ENCODE measurements at places on chromosomes 5 and 9.

GRCh38 chr9:4489919-4490704 is at the start of gene SLC1A1:
Gene SLC1A1, plus strand, starts transcription at chr9:4490468. Its CDS starts 212 bp downstream, at chr9:4490680.
- no peak within 1 kb of the TSS for H3K27ac ChIP-seq
- peak within 1 kb of the TSS; percentile 75 for H3K4me3 ChIP-seq

- no peaks in the 10 kb centered on the region for H3K4me1 ChIP-seq
- peaks cover 5% of the 10 kb centered on the region for H3K27me3 ChIP-seq
- H3K27ac ChIP-seq: no peak overlapping the region
- no peaks in the 10 kb centered on the region for H3K36me3 ChIP-seq
- H3K4me3 ChIP-seq: no peak overlapping the region
These were observed 142.2 kb downstream of the NTRK2 start for GRCh38 chr9:84811751-84812074.

DNA sequence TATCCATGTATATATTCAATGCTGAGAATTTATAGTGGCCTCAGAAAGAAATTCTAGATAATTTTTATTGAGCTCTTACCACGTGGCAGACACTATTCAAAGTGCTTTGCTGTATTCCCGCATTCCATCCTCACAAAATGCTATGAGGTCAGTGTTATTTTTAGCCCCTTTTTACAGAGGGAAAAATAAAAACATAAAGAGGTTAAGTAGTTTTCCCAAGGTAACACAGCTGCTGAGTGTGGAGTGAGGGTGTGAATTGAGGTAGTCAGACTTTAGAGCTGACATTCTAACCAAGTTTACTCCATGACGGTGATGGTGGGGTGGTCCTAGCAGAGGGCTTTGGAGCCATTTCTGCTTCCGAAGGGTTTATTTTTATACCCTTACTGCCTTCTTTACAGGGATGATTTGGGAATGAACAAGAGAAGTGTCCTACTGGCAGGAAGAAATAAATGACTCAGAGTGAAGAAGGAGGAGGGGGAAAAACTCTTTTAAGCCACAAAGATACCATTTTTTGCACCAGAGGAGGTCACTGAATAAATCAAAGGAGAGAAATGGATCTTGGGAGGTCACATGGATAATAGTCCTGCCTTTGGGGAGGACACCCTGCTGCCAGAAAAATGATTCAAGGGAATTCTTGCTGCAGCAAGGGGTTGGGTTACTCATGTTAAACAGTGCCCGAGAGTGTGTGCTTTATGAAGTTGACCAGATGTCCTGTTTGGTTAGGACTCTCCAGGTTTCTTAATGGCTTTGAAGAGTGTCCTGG is 76.1 kb downstream of the HMHB1 start:
- DNase-seq: no peak
- peaks cover 3% of the 10 kb centered on the region for H3K36me3 ChIP-seq
- H3K4me1 ChIP-seq: no peaks in the 10 kb centered on the region
- no peak overlapping the region for H3K27ac ChIP-seq
- peaks cover 54% of the 10 kb centered on the region for H3K27me3 ChIP-seq

DNA sequence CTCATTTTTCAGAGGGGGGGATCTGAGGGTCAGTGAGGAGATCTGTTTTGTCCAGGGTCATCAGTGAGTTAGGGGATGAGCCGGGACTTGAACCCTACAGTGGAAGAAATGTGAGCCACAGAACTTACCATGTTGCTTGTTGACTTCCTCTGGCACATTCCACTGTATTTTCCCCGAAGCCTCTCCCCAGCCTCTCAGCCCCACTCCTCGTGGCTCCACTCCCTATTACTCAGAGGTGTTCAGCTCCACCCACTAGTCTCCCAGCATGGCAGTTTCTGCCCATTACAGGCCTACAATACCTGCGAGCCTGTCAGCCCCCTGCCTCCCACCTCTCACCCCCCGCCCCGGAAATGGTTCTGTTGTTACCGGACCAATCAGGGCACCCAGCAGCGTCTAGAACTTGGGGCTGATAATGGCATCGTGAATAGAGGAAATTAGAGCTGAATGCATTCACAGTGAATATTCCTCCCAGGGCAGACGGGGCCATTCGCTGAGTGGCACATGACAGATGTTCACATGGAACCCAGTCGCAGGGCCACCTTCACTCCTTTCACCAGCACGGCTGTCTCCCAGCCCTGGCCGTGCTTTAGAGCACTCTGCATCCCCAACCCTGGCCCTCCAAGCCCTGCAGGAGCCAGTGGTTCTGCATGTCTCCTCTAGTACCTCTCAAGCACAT is 81.6 kb downstream of the KCNIP1 start:
- H3K4me3 ChIP-seq: no peak overlapping the region
- no peaks in the 10 kb centered on the region for H3K4me1 ChIP-seq
- peaks cover 58% of the 10 kb centered on the region for H3K27me3 ChIP-seq
- DNase-seq: no peak

- no peak overlapping the region for H3K4me3 ChIP-seq
- H3K36me3 ChIP-seq: no peaks in the 10 kb centered on the region
- no peaks in the 10 kb centered on the region for H3K27me3 ChIP-seq
These were observed 63.9 kb downstream of the CDC14B start for GRCh38 chr9:96555567-96556386.

DNA sequence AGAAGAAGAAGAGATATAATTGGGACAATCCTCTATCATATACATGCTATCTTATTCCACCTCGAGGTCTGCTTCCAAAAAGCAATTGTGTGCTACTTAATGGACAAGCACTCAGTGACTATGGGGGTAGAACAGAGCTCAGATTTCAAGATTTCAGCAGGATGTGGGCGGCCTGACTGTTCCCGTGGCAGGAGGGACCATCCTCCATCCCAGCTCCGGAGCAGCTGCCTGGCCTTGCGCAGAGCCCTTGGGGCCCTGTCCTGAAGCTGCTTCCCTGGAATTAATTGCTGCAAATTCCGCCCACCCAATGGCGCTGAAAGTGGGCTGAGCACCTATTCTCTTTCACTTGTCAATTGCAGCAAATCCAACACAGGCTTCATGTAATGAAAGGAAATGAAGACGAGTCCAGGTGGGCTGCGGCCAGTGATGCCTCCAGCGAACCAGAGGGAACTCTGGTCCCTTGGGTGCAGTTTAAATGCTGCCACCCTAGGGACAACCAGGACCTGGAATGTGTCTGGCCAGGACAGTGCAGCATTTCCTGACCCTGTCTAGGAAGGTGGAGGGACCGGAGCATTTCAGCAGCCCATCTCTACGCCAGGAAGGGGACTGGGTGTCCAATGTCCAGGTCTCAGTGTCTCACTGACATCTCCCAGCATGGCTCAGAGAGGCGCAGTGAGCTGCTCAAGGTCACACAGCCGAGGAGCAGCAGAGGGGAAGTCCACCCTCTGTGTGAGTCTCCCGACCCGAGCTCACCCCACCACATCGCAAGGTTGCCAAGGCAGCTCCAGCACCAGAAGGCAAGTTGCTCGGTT is 50.5 kb upstream of the FCN1 start:
- H3K4me3 ChIP-seq: no peak overlapping the region
- no peaks in the 10 kb centered on the region for H3K4me1 ChIP-seq
- no peaks in the 10 kb centered on the region for H3K36me3 ChIP-seq
- peaks cover 20% of the 10 kb centered on the region for H3K27me3 ChIP-seq
- no peak overlapping the region for H3K27ac ChIP-seq
- no peak for DNase-seq

DNA sequence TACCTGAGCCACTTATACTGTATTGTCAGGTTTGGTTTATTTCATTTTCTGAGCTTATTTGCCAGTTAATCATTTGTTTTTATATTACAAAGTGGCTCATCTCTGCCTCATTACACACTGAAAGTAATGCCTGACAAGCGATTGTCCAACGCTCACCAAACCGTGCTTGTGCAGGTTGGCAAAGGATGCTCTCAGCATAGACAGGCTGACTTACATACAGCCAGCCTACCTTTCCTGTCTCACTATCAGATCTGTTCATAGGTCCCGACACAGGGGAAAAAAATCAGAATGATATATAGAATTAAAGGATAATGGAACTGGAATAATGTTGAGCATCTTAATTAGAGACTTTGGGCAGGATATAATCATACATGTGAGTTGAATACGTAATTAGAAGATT is 739.7 kb upstream of the RIOK2 start:
- no peak overlapping the region for H3K4me3 ChIP-seq
- H3K27me3 ChIP-seq: no peaks in the 10 kb centered on the region
- DNase-seq: no peak
- H3K27ac ChIP-seq: no peak overlapping the region

DNA sequence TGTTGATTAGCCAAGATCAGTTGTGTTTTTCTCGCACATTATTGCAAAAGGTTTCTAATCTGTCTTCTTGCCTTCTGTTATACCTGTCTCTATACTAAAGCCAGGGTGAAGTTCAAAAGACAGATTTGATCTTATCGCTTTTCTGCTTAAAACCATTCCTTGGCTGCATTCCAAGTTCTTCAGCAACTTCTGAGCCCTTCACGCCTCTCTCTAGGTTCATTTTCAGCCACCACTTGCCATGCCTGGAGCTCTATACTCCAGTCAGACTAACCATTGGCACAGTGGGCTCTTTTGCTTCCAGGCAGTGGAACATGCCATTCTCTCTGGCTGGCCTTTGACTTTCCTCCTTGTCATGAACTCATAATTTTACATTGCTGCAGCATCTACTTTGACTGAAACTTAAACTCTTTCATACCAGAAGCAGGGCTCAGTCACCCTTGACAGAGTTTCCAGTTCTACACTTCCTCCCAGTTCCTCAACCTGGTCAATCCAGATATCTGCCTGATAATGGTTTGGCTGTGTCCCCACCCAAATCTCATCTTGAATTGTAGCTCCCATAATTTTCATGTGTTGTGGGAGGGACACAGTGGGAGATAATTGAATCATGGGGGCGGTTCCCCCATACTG is 114.4 kb downstream of the SLC12A2 start:
- H3K4me3 ChIP-seq: no peak overlapping the region
- H3K27me3 ChIP-seq: no peaks in the 10 kb centered on the region
- H3K27ac ChIP-seq: peak overlapping the region; percentile 36
- H3K4me1 ChIP-seq: no peaks in the 10 kb centered on the region
- DNase-seq: no peak

DNA sequence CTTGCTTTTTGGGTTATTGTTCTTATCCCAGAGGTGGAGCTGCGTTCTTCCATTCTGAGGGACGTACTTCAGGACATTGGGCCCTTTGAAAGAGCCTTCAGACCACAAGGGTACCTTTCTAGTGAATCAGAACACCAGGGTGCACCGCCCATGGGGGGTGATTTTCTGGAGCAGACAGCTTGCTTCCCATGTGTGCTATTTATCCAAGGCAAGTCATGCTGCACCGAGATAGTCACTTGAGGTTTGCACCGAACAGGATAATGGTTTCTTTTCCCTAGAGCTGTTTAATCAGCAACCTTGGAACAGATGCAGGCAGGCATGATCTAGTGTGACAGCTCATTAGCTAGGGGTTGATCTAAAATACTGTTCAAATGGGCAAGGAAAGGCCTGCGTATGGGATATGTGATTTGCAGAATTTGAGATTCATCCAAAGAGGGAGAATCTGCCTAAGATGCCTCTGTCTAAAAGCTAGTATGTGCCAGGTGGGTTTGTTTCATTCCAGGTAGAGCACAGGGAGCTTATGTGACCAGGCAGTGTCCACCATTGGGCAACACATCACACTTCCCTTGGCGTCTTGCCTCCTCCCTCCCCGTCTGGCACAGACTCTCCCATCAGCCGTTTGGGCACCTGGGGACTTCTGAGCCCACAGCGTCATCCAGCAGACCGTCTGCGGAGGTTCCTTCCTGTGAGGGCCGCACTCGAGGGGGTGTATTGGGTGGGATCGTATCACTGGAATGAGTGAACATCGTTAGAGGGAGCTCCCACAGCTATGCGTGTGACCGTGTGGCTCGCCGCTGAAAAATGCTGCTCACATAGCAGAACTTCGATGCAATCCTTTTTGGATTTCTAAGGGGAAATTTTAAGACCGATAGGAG is 23.0 kb downstream of the ABL1 start:
- H3K27ac ChIP-seq: peak overlapping the region; percentile 41
- H3K4me3 ChIP-seq: no peak overlapping the region
- no peaks in the 10 kb centered on the region for H3K27me3 ChIP-seq
- peaks cover 4% of the 10 kb centered on the region for H3K4me1 ChIP-seq
- no peak for DNase-seq

DNA sequence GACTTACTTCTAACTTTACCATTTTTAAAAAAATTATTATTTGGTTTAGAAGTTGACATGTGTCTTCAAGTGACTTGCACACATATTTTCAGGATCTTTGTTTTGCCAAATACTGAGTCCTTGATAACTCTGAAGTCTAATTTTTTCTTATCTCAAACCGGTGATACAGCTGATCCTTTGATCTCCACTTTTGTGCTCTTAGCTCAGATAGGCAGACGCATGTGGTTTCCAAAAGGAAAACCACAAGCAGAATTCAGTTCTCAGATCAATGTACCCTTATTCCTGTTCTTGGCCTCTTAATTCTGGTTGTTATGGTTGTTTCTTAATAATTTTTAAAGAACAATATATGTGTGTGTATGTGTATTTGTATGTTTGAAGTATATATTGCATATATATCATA is 238.3 kb upstream of the EDIL3 start:
- DNase-seq: no peak
- H3K4me1 ChIP-seq: no peaks in the 10 kb centered on the region
- no peak overlapping the region for H3K27ac ChIP-seq
- H3K36me3 ChIP-seq: no peaks in the 10 kb centered on the region
- H3K4me3 ChIP-seq: no peak overlapping the region
- H3K27me3 ChIP-seq: no peaks in the 10 kb centered on the region

GRCh38 chr5:76351577-76351976 is 51.5 kb upstream of the IQGAP2 start:
- peaks cover 2% of the 10 kb centered on the region for H3K4me1 ChIP-seq
- no peaks in the 10 kb centered on the region for H3K27me3 ChIP-seq
- H3K4me3 ChIP-seq: no peak overlapping the region
- H3K27ac ChIP-seq: peak overlapping the region; percentile 53
- no peak for DNase-seq

GRCh38 chr5:39780347-39780746 is 355.6 kb upstream of the DAB2 start:
- no peak for DNase-seq
- no peak overlapping the region for H3K4me3 ChIP-seq
- H3K27me3 ChIP-seq: peaks cover 17% of the 10 kb centered on the region
- H3K4me1 ChIP-seq: no peaks in the 10 kb centered on the region

DNA sequence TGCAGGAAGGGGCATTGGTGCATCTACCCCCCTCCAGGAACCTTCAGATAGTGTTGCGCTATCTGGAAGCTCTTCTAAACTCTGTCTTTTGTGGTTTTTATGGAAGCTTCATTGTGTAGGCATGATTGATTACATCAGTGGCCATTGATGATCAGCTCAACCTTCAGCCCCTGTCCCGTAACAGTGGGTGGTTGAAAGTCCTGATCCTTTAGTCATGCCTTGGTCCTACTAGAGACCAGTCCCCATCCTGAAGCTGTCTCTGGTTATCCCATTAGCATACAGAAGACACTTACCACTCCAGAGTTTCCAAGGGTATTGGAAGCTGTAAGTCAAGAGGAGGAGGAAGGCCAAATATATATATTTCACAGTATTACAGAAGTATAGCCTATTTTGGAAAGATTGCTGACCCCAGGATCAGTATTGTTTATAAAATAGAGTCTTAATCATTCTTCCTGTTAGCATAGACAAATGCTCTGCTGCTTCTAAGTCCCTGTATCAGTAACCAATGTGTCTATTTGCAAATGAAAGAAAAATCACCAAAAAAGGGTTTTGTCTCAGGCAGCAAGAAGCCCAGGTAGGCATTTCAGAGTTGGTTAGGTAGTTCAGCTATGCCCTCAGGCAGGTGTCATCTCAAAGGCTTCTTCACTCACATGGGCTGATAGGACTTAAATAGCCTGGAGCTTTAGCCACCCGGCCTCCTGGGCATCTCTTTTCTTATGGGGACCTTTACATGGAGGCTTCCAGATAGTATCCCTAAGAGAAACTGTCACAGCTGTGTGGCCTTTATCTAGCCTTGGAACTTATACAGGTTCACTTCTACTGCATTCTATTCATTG is 41.6 kb downstream of the SPIN1 start:
- DNase-seq: no peak
- peaks cover 12% of the 10 kb centered on the region for H3K36me3 ChIP-seq
- H3K4me3 ChIP-seq: no peak overlapping the region
- peak overlapping the region; percentile 38 for H3K27ac ChIP-seq
- H3K4me1 ChIP-seq: peaks cover 19% of the 10 kb centered on the region

All from effector memory CD8-positive, alpha-beta T cell (primary cell).